Activated T-cell treated with anti-CD3 and anti-CD28 coated beads, Interleukin-2, amount 50 U/mL, for 48 hours (primary cell): ENCODE measurements at places on chromosomes 11 and 22.

- no peak for DNase-seq
These were observed 24.6 kb downstream of the MRGPRD start for GRCh38 chr11:68956142-68956541.

GRCh38 chr22:23060612-23061400, 9.5 kb upstream of the GNAZ start:
- peak; percentile 4 for DNase-seq

DNA sequence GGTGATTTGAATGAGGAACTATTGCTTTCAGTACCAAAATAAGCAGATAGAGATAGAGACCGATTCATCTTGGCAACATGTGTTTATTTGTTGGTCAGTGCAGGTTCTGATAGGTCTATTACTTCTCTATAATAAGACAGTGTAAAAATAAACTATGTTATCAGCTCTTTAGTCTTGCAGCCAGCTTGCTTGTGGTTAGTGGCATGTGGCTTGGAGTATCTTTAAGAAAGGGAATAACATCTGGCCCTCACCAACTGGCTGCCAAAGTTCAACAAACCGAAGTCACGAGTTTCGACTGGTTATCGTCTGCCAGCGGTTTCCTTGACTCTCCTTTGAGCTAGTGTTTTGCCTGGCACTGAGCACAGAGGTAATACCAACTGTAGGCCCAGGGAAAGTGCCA, 71.8 kb downstream of the CTTN start:
- DNase-seq, result no peak

DNA sequence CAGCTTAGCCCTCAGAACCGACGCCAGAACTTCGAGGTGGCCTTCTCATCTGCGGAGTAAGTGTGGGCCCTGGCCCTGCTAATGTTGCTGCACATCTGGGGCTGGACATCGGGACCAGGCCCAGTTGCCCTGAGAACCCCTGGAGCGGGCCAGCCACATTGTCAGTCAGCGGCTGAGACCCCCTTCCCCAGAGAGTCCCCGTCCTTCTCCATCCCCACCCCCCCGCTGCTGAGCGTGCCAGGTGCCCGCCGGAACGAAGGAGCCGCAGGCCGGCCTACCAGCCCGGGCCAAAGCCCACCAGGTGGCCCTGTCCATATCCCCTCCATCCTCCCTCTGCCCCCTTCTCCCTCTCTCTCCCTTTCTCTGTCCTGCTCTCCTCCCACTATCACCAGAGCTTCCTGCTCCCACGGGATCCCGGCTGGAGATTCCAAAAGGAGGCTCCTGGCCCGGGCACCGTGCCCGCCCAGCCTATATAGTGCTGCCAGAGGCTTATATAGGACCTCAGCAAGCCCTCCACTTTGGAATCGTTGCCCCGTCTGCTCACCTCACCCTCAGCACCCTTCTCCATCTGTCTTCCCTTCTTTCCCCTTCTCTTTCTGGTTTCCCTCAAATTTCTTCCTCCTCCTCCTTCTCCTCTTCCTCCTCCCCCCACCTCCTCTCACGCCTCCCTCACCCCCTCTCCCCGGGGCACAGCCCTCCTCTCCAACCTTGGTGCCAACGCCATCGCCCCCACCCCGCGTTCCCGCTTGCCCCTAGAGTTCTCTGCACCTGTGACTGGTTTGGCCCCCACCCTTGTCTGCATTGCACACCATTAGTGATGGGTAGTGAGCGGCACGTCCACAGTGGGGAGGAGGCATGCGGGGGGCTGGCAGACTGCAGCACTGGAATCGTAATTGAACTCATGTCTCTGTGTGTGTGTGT, 7.3 kb downstream of the SELENOM start:
- DNase-seq, result no peak

DNA sequence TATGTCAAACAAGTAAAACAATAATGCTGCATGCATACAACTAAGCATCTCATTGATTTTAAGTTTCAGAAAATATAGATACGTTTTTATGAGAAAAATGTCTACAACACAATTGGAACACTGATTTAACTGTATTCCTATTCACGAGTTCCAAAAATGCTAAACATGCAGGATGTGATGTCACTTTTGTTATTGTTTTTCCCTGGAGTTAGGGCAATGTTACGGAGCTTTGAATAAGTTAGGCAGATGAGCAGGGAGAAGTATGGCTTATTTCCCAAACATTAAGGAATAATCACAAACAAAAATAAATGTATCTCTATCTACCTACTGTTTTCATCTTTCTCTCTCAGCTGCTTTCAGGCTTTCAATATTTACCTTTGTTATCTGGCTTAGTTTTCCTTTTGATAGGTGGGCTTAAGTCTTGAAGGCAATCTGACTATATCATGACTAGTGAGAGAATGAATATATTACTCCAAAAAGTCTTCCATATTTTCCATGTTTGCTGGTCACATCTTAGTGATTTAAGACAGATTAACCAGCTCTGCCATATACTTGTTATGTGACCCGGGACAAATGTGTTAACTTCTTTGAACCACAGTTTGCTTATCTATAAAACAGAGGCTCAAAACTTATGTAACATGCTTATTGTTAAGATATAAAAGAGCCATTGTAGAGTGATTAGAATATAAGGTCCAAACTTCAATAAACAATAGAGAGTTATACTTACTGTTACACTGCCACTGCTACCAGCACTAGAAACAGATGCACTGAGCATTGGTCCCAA, 854.4 kb upstream of the CCDC90B start:
- DNase-seq, result no peak

DNA sequence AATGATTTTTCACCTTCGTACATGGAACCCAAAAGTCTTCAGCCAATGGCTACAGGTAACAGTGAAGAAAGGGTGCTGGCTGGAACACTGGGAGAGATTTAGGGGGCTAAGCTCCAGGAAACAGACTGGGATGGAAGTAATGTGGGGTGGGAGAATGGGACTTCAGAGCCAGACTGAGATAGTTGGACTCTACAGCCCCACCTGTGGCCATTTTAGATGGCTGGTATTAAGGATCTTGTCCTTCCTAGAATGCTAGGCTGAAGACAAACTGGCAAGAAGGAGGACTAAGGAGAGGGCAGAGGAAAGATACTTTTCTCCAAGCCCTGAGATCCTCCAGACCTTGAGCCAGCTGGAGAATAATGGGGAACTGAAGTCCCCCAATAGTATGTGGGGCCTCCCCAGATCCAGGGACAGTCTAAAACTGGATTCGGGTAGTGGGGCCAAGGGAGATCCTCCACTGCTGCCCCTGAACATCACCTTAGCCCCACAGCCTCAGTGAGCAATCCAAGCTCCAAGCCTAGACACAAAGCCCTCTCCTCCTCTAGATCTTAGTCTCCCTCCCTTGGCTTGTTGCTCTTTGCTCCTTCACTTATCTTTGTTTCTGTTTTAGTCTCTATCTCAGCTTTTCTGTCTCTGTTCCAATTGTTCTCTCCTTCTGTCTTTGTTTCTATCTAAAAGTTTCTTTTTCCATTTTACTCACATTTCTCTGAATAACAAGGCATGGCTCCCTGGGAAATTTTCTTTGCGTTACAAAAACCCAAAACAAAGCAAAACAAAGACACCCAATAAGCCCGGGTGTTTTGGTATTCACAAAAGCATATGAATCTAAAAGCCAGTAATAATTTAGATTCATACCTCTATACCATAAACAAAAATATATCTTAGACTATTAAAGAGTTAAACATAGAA, 16.2 kb upstream of the RRAS2 start:
- DNase-seq, result no peak

GRCh38 chr11:95084509-95084908, 5.1 kb upstream of the ENDOD1 start:
- DNase-seq, result peak; percentile 63

DNA sequence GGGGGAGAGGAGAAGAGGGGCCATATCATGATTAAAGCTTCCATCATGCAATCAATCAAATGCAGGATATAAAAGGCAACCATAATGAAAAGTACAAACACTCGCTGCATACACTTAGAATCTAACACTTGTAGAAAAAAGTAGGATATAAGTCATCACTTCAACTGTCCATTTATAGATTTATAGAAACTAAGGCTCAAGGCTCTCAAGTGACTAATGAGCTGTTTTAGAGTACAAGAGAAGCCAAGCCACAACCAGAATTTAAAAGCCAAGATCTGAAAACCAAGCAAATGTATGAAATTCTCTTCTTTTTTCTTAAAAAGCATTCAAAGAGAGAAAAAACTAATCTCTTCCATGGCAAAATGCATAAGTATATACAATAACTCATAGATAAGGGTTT, 160.2 kb upstream of the BLID start:
- DNase-seq, result no peak

DNA sequence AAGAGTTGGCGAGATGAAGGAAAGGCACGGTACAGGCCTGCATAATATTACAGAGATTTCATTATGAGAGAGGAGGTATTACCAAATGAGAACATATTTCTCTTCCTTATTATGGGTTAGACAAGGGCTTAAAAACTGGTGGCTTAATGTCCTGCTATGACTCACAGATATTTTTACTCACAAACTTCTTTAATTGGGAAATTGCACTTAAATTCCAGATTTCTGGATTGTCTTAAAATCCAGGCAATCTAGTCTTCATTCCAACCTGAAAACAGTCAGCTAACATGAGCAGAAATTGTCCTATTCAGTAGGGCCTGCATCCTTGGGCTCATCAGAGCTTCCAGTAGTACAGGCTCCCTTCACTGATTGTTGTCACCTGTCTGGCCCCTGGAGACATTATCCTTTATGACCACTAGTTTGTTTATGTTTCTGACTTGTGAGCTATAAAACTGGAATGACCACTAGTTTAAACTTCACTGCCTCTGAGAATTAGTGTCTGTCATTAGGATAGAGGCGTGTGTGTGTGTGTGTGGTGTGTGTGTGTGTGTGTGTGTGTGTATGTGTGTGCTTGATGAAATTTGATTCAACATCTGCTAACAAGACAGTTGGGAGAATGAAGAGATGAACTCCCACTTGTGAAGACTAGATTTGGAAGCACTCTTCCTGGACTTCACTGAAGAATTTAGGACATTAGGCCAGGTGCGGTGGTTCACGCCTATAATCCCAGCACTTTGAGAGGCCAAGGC, 25.1 kb downstream of the DBX1 start:
- DNase-seq, result no peak

DNA sequence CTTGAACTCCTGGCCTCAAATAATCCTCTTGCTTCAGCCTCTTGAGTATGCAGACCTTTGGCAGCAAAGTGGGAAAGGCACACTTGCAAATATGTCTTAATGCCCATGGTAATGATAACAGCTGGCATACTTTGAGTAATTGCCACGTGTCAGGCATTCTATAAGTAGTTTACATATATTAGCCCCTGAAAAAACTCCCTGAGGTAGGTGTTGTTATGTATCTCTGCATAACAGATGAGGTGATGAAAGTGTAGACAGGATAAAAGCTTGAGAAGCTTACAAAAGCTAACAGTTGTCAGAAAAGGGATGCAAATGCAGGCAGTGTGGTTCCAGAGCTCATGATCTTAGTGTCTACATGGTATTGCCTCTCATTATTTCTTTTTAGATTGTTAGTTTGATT, 291.1 kb upstream of the C11orf87 start:
- no peak for DNase-seq

DNA sequence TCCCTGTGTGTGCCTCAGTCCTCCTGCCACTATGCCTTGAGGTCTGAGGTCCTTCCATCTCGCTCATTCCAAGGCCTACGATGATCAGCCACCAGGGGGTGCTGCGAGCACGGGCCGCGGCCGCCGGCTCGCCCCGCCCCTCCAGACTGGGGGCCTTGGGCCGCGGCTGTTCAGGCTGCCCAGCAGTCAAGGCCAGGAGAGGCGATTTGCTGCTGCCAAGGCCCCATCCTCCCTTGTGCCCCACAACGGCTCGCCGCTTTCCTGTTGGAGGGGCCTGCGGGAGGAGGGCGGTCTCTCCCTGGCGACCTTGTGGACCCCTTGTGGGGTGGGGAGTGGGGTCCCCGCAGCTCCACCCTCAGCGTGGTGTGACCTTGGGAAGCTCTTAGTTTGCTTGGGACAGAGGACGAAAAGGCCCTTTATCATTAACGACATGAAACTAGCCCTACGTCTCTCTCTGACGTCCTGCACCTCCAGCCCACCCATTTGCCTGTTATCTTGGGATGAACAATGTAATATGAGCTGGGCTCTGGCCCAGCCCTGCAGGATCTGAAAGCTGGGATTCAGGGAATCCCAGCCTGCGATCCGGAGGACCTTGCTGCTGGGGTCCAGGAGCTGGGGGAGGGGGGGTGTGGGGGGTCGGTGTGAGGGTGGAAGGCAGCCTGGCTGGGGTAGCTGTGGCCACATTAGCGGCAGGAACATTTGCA, 5.3 kb upstream of the GALR3 start:
- DNase-seq, result peak; percentile 94

- no peak for DNase-seq
These were observed 65.3 kb downstream of the CELSR1 start for GRCh38 chr22:46471901-46472721.

DNA sequence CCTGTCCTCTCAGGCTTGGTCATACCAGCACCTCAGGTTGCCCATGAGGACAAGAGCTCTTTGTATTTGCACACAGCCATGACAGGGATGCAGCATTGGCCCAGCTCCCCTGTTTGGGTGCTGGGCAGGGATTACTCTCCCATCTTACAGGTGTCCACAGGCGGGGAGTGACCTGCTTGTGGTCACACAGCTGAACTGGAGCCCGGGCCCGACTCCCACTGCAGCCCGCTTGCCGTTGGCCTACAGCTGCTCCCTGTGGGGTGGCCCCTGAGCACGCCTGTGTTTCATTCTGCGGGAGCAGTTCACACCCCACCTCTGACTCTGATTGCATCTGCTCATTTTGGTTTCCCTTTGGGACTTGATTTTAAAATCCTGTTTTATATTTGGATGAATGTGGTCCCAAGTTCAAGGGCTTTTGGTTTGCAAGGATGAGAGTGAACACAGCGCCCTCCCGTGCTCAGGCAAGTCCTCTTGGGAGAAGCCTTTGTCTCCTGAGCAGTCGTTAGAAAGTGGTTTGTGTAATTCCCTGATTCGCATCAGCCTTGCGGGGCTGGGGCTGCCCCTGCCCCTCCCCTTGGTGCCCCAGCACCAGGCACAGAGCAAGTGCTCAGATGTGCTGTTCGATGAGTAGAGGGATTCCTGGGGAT, 9.3 kb downstream of the PICK1 start:
- no peak for DNase-seq

GRCh38 chr11:70348608-70349007, 49.7 kb upstream of the CTTN start:
- DNase-seq, result no peak

DNA sequence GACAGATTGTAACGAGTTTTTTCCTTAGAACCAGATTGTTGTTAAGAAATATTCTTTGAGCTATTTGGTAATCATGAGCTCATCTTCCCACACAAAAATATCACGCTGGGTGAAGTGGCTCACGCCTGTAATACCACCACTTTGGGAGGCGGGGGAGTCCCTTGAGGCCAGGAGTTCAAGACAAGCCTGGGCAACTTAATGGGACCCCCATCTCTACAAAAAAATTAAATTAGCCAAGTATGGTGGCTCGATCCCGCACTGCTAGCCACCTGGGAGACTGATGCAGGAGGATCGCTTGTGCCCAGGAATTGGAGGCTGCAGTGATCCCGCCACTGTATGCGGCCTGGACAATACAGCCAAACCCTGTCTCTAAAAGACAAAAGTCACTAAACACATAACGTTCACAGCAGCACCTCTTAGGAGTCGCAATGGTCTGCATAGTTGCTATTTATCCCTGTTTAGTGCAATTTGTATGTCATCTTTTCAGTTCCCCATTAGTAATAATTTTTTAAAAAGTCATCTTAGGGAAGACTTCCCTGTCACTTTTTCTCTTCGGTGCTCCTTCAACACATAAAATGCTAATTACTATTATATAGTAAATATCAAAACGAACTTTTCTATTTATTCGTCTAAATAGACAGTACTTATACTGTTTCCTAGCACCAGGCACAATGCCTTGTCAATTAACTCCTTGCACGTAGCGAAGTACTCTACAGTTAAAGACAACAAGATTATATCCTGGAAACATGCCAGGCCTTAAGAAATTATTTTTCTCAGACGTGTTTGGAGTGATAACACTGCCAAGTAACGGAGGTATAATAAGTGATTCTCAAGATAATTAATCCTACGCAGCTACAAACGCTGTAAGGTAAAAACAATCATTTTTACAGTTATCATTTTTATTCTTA, 1.1 kb downstream of the ST13 start:
- peak; percentile 26 for DNase-seq
